ENCODE measurements at places on chromosomes 3 and 15.

- DNase-seq = no peak
These were observed 60.4 kb downstream of the KBTBD12 start for GRCh38 chr3:127975153-127976029.

DNA sequence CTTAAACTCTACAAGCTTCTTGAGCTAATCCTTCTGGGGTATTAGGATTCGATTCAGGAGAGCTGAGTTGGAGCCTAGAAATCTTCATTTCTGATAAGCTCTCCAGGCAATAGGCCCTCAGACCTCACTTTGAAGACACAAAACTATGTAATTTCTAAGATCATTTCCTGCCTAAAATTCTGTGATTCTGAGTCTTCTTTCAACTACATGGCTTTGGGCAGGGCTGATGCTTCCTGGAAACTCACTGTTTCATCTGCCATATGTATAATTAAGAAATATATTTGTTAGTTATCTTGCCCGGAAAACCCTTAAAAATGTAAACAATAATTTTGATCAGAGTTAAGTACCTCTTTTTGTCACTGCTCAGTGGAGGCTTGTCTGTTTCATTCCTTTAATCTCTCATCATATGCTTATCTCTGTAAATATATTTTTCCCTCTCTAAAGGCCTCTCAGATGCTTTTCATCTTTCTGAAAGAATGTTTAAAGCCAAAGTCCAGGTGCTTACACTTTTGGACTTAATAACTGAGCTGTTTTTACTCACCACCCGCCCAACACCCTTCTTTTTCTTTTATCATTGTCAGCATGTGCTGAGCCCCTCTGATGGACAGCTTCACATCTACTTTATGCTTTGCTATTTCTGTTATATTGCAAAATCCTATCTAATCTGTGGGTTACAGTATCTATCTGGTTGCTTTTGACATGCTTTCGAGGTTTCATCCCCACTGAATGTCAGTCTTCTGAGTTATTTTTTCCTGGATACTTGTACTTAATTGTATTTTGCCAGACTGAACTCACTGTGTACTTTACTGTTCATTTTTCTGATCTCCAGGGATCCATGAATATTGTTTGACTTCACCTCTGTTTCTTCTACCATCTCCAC is 38.2 kb downstream of the FILIP1L start:
- no peak for DNase-seq

DNA sequence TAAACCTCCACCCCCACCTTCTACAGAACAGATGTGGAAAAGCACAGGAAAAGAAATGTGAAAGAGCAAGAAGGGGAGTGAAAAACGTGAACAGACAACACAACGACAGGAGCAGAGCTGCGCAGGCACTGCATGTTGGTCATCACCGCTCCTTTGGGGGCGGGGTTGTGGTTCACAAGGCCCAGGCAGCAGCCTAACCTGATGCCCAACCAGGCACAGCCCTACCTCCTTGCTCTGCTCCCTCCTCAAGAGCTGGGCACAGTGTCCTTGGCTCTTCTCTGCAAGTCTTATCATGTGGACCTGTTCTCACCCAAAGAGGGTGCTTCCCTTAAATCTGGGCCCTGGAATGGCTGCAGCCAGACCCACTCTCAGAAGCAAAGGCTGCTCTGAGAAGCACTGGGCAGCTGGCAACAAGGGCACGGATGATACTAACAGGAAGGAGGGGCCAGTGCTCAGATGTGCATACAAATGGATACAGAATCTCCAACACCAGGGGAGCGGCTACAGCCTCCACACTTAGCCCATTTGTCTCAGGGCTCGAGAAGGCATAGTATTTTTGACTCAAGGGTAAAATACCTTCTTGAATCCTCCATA is 64.6 kb downstream of the DHX30 start:
- no peak for DNase-seq

DNA sequence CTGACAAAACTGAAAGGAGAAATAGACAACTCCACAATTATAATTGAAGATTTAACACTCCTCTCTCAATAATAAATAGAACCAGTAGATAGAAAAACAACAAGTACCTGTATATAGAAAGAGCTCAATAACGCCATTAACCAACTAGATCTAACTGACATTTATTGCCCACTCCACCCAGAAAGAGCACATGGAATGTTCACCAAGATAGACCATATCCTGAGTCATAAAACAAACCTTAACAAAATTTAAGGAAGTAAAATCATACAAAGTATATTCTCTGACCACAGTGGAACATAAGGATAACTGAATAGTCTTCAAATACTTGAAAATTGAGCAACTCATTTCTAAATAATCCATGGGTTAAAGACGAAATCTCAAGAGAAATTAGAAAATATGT is 25.1 kb downstream of the KBTBD12 start:
- no peak for DNase-seq

DNA sequence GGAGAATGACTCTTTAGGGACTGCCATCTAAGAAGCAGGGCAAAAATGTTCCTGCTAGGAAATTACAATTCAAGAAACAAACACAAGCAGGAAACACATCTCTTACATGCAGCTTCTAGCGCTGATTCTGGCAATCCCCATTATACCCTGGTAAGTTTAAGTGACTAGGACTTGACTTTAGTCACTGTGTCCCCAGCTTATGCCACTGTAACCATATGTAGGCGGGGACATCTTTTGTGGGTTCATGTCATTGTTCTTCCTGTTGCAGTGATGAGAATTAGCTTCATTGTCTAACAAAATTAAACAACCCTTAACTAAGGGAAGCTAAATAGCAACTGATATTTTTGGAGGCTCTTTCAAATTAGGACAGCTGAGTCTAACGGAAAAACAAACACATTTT is 17.9 kb upstream of the FAM81A start:
- no peak for DNase-seq

GRCh38 chr3:30810625-30811024 is 83.8 kb downstream of the GADL1 start:
- no peak for DNase-seq

- DNase-seq = no peak
These were observed 176.7 kb upstream of the GOLIM4 start for GRCh38 chr3:168272343-168272985.

- no peak for DNase-seq
These were observed 116.6 kb upstream of the TSC22D2 start for GRCh38 chr3:150291515-150291914.

GRCh38 chr15:80997692-80998091 is 3.0 kb upstream of the TLNRD1 start:
- DNase-seq = no peak

DNA sequence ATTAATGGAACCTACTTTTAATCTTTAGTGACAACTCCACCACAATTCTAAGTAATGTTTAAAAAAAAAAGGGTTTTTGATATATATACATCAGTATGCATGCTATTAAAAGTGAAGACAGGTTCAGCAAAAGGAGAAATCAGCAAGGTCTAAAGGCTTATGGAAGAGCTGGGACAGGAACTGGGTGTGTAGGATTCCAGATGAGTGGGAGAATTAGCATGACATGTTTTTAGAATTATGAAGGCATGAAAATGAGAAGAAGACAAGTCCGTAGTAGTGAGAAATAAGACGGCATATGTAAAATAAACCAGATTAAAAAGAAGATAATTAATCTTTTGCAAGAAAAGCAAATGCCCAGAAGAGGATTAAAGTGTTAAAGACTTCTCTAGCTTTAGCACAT is 52.0 kb downstream of the CBLB start:
- no peak for DNase-seq

DNA sequence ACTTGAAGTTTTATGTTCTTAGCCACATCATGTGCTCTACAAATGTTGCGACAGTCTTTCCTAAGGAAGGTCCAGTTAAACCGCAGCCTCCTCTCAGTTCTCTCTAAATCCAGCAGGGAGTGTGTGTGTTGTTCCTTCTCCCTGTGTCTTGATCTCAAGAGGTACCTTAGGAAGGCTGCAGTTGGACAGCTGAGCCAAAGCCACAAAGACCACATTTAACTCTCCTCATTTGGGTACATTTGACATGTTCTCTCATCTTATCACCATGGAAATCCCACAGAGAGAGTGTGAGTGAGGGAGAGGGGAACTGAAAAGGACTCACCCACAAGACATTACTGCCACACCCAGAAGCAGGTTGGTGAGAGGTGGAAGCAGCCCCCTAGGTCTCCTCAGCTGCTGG is 79.5 kb downstream of the CD200R1L start:
- DNase-seq = no peak

DNA sequence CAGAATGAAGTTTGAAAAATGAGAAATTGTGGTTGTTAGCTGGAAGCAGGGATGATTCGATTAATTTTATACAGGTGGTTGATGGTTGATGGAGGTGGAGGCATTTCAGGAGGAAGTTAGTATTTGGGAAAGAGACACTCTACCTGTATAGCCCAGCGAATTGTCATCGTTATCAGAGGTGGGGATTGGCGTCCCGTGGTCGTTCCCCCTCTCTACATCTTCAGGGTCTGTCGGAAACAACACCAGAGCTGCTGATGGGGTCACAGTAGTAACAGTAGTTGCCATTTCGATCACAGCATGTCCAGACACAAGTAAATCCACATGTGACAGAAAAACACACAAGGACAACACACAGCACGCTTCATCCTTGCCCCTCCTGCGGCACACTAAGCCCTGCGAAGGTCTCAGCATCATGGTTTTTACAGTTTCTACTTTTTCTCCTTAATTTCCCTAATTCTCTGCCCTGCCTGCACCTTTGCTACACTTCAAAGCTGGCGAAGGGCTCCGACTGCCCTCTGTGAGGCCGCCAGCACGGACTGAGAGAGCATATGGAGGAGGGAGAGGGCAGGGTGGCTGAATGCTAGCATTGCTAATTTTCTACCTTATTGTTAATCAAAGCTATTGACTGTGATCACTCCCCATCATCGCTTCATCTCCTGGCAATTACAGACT is 642.3 kb downstream of the ROBO1 start:
- DNase-seq = no peak

- no peak for DNase-seq
These were observed 66.9 kb upstream of the PRR20G start for GRCh38 chr3:127354761-127355160.

DNA sequence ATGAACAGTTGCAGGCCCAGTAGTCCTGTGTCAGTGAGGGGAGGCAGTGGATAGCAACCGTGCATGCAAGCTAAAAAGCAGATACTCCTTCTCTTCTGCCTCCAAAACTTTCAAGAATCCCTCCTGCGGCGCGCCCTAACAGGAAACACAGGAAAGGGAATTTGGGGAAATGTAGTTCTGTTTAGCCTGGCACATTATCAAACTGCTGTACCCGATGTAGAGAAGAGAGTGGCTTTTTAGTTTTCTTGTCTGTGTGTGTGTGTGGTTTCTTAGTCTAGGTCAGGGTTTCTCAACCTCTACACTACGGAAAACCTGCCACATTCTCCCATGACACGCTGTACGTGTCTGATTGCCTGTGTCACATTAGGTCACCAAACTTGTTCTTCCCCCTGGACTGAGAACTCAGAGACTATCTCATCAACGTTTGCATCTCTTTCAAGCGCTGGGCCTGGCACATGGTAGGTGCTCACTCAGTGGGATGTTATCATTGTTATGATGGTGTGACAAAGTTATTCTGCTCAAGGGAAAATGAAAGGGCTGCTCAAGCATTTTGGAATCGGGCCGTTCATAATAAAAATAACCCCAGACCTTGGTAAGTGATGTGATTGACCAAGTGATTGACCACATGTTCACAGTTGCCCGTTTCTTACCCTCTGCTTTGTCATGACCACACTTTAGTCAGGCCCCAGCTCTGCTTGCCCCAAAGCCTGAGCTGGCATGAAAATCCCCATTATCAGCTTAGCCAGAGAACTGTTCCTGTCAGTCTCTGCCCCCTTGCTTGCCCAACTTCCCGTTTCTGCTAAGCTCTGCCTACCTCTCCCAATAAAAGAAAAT is 33.2 kb downstream of the TM4SF4 start:
- no peak for DNase-seq

GRCh38 chr3:52357151-52358080 is 41.3 kb downstream of the DNAH1 start:
- DNase-seq = no peak

GRCh38 chr3:24495326-24495994 is 810 bp upstream of the THRB start:
- DNase-seq = no peak

- no peak for DNase-seq
These were observed 10.4 kb downstream of the TNK2 start for GRCh38 chr3:195897853-195898415.

GRCh38 chr3:37729119-37729518 is 132.6 kb upstream of the CTDSPL start:
- DNase-seq = no peak

DNA sequence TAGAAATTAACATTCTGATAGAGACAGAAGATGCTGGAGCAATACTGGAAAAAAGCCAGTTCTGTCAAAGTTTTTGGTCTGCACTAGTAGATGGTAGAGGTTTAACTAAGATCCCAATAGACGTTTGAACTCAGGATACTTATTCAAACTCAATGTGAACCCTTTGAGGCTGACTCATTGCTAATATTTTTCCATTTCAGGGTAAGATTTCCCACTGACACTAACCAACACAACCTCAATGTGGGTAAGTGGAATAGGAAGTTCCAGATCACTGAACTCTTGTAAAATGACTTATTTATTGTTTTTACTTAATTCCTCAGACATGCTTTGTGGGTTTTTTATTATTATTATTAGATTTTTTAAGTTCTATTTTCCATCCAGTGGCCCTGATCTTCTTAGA is 1024.8 kb downstream of the EPHA3 start:
- DNase-seq = no peak

GRCh38 chr3:171135549-171135948 is 109.0 kb upstream of the SLC2A2 start:
- DNase-seq = no peak

- no peak for DNase-seq
These were observed 107.5 kb upstream of the NSMCE3 start for GRCh38 chr15:29377161-29377560.

DNA sequence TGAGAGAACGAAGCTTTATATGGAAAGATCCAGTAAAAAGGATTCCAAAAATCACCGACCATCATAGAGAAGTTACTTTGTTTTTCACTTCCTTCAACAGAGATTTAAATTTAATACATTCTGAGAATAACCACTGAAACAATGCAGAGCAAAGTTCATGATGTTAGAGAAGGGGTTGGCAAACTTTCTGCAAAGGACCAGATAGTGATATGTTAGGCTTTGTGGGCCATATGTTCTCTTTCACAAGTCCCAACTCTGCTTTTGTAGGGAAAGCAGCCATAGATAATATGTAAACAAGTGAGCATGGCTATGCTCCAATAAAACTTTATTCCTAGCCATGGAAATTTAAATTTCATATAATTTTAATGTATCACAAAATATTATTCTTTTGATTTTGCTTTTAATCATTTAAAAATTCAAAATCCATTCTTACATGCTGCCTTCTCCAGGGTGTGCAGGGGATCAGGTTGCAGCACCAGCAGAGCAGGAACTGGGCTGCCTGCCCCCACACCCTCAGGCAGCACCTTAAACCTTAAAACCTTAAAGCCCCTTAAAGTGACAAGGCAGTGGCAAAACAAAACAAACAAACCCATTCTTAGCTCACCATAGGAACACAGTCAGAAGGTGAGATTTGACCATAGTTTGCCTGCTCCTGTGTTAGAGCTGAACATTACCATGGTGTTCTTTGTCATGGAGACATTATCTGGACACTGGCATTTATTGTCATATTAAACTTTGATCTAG is 16.9 kb upstream of the IGSF10 start:
- DNase-seq = no peak

- DNase-seq = peak; percentile 8
These were observed 108.3 kb downstream of the TOP2B start for GRCh38 chr3:25556447-25556846.

Measured in OCI-LY7 (cell line).